ENCODE measurements at places on chromosomes 7 and 10.

DNA sequence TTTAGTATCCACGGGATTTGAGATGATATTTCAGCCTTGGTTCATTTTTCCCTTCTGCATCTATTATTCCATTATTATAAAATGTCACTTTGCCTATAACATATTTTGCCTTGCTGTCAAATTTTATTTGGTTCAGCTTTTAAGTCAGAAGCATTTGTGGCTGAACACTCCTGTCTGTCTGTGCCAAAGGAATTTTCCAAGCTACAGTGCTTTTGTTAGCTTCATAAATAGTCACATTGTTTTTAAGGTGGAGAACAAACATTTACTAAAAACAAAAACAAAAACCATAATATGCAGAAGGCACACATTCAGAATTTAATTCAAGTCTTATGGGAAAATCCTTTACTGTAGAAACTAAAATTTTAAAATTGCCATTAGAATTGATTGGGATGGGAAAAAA, 33.8 kb upstream of the ELMO1 start:
- DNase-seq: no peak

GRCh38 chr10:80966326-80966986, 428.8 kb downstream of the SH2D4B start:
- no peak for DNase-seq

GRCh38 chr7:121278120-121279021, 50.4 kb upstream of the WNT16 start:
- no peak for DNase-seq

DNA sequence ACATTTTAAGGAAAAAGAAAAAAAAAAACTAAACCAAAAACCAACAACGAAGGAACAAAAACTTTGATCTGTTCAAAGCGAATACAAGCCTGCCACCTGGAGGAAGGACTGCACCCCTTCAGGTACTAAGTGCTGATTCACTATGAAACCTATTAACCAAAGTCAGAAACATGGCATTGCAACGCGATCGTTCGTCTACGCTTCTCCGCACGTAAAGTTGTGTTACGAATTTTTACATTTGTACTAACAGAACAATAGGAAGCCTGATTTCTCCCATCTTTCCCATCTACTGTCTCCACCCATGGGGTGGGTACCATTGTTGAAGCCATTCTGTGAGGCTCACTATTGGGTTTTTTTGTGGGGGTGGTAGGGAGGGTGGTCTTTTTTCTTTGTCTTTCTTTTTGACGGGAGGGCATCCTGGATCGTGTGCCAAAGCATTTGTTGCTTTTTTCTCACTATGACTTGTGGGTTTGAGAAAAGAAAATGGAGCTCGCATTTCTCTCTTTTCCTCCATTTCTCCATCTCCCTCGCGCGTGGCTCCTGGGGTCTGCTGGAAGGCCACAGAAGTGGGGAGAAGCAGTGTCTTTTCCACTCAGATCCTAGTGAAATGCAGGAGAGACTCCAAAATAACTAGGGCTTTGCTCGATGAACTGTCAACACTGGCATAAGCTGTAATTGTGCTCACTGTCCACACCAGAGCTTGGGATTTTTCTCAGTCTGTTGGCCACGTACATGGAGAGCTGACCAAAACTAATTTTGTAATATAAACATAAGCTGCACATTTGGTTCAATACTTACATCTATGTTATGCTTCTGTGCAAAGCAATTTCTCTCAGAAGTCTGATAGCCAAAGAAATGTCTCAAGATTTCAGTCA, 100.9 kb upstream of the YAE1 start:
- DNase-seq: no peak

GRCh38 chr10:91944880-91945630, 21.5 kb downstream of the BTAF1 start:
- no peak for DNase-seq

DNA sequence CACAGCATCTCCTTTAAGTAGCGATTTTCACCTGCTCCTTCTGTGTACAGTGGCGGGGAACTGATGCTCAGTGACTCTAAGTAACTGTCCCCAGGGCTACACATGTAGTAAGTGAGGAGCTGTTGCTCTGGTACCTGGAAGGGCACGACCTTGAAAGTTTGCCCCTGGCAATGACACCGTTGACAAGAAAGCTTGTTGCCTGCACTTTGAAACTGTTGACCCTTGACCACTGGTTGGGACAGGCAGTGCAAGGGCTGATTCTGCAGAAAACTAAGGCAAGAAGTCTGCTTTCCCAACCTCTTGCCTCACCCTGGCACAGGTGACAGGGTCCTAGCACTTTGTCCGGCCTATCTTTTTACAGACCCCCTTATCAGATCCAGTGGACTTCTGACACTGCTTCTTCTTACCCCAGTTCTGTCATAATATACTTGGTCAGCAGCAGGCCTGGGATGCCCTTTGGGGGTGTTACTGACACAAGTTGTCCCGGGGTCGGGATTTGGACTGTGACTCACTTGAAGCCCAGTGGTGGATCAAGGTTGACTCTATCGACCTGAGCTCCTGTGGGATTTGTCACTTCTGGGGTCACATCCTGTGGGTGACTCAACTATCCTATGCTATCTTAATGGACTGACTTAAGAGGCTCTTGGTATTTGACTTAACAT, 5.8 kb downstream of the ACSL5 start:
- no peak for DNase-seq

DNA sequence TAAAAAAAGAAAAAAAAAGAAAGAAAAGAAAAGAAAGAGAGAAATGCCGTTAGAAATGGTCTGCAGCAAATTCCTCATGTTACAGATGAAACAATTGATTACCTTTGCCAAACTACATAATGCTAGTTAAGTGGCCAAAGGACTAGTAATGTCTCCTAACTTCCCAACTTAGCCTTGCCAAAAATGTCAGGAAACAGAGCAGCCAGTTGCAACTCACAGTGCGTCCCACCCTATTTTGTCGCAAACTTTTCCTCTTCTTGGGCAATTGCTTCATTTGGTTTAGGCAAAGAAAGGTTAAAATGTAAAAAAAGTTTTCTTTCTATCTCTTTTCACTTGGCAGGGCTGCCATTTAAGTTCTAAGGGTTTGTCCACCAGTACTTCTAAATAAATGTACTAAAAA, 53.1 kb downstream of the APBB1IP start:
- no peak for DNase-seq

DNA sequence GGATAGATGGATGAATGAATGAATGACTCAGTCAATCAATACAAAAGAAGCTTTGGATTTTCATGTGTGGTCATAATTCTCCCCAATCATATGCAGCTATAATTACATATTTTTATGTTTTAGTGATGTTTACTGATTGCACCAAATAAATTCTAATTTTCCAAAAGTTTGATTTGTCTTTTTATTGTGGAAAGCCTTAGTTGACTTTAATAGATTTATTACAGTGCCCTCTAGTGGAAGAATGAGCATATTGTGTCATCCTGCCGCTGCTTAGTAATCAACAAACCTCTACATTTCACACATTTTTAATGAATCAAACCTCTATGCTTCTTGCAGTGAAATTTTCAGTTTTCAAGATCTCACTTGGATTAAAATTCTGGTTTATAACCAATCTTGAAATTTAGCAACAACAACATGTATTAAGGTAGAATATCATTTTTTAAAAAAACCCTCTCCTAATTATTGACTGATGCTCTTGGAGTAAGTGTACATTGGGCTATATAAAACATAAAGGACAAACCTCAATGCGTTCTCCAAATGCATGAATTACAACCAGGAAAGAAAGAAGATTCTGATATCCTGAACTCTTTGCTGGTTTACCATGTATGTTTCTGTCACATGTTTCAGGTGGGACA, 55.6 kb upstream of the PNLIP start:
- no peak for DNase-seq

GRCh38 chr10:6665847-6666246, 85.8 kb upstream of the PRKCQ start:
- DNase-seq: no peak

DNA sequence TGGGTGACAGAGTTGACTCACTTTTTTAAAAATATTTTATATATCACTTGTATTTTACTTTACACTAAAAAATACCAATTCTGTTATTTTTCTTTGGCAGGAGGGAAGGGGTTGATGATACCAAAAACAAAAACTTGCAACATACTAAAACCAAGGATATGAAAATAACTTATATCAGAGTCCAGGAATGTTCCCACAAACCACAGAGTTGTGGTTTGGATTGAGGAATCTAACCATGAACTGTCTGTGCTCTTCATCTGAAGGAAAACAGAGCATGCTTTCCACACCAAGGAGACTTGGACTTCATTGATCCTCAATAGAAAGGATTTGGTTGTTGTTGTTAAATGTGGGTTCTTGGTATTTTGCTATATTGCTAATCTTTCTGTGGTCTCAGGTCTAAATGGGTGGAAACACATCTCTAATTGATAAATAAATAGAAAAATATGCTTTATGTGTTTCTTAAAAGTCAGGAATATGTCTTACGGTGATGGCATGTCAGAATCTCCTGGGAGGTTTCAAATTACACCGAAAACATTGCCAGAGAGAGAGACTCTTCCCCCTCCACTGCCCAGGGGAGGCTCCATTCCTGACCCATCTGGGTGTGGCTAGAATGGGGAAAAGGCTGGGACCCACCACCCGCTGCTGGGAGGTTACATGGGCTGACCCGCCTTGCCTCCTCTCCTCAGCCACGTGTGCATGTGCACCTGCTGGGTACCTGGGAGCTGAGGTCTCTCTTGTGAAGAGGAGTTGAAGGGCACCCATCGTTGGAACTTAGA, 46.9 kb upstream of the STK17A start:
- no peak for DNase-seq

DNA sequence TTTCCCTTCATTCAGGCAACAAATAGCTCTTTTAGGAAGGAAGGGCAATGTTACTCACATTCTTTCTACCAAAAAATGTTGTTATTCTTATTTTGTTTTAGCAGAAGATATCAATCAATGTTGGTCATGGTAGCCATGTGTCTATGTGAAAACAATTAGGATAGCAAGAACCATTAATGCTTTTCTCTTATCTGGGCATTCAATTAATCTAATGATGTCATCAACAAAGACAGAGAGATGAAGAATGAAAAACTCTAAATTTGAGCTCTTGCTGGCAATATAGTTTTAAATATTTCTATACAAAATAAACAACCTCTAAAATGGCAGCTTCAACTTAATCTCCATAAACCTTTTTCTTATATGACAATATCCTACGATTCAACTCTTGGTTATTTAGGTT, 353.7 kb upstream of the ANKRD30A start:
- no peak for DNase-seq

- DNase-seq: no peak
Observed at GRCh38 chr7:122256046-122256445, 48.5 kb downstream of the FEZF1 start.

GRCh38 chr7:155763691-155764437, 48.4 kb downstream of the SHH start:
- peak; percentile 34 for DNase-seq

DNA sequence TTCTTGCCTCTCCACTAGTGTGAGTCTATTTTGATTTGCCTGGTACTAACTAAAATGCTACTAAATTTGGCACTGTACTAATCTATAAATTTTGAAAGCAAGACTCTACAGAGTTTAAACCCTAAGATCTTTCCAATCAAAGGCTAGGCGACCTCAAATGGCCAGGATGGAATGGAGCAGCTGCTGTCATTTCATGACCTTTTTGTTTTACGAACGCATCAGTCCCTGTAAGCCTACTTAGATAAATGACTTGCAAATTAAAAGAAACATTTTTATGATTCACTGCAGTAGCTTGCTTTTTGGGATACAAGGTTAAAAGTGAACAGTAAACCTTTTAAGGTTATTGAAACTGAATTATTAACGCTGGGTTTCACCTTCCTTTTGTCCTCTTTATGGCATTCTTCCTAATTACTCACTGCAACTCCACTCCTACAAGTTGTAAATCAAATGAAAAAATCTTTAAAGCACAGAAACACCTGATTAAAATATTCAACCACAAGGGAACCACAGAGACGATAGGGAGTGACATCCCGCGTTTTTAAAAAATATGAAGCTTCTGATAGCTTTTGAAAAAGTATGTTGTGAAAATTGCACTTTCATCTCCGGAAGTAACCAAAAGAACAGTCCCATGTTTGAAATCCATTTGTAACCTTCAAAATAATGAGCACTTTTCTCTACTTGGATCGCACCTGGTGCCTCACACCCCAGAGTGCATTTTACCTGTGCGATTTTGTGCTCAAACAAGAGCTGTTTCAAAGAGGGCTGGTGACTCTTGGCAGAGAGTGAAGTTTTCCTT, 595.1 kb downstream of the PARD3 start:
- DNase-seq: no peak

GRCh38 chr10:61478621-61479312, 25.6 kb upstream of the TMEM26 start:
- no peak for DNase-seq

GRCh38 chr10:124911124-124912067, 30.5 kb upstream of the ZRANB1 start:
- no peak for DNase-seq

DNA sequence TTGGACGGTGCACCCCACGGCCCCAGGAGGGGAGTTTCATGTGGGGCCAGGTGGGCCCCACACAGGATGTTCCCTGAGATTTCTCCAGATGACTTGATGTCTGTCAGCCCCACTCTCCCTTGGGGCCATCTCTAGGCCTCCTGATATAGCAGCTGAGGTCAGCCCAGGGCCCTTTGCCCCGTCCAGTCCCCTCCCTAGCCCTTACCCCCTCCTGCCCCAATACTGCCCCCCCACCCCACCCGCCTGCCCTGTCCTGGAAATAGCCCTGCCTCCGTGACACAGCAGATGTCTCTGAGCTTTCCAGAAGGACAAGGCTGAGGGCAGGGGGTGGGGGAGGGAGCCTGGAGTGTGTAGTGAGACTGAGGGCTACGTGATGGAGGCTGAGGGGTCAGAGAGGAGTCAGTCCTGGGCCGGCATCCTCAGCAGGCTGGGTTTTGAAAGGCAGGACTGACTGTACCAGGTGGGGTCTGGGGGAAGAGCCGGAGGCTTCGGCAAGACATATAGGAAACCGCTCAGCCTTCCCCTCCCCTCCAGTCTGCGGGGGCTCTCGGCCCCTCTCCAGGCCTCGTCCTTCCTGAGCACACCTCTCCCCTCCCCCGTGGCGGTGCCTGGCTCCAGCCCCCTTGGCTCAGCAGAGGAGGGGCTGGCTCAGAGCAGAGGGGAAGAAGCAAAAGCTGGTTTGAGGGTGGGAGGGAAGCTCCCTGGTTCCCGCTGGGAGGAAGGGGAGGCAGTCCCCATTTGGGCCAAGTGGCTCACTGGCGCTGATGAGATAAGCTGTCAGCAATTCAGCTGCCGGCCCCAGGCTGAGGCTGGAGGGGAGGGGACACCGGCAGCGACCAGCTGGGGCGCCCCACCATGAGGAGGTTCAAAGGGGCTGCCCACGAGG, 2.0 kb downstream of the FLNC start:
- DNase-seq: no peak

- no peak for DNase-seq
Observed at GRCh38 chr10:43945908-43946307, 297.2 kb upstream of the ZNF32 start.

All from stimulated activated CD8-positive, alpha-beta memory T cell treated with anti-CD3 and anti-CD28 coated beads, Interleukin-2, amount 100 ng/mL, for 48 hours (primary cell).